ENCODE measurements at places on chromosomes 5 and 9. TPM values are rescaled to one million over a fixed set of nuclear protein-coding genes. Genes with fewer than 3 reads are reported as not detected.

Gene PNPLA7
- total RNA-seq, result 0.59 TPM

Gene IFNA21
- total RNA-seq, result not detected

Gene DMGDH
- not detected for total RNA-seq

Gene CCNO
- total RNA-seq, result 7.4 TPM

Gene ANKDD1B
- total RNA-seq, result not detected

Gene CRAT
- total RNA-seq, result 23.6 TPM

Gene ACER2
- total RNA-seq, result 3.1 TPM

Gene IL9
- total RNA-seq, result not detected

Gene TNFSF15
- total RNA-seq, result 0.08 TPM

Gene SLC6A19
- total RNA-seq, result 0.22 TPM

Gene SPAAR
- total RNA-seq, result 0.13 TPM

Gene FOXD4L6
- total RNA-seq, result not detected

Gene FAM221B
- not detected for total RNA-seq

Gene SVEP1
- total RNA-seq, result 1.4 TPM

Gene SPRY4
- total RNA-seq, result 8.4 TPM

Gene EDIL3
- total RNA-seq, result 0.16 TPM

Gene FSD1L
- total RNA-seq, result 4.0 TPM

Gene FASTKD3
- 14.0 TPM for total RNA-seq

Gene FOXB2
- not detected for total RNA-seq

Gene PAEP
- 0.45 TPM for total RNA-seq

Gene TYRP1
- total RNA-seq, result not detected

Gene HSD17B3
- not detected for total RNA-seq

Gene DRD1
- 0.08 TPM for total RNA-seq

Gene TIMD4
- 1.6 TPM for total RNA-seq

Gene CCNJL
- 10.0 TPM for total RNA-seq

Gene IFNA2
- total RNA-seq, result not detected

Gene CER1
- total RNA-seq, result not detected

Gene PCDHGB2
- 0.11 TPM for total RNA-seq

Gene ZFP37
- total RNA-seq, result 1.4 TPM

Gene CCDC152
- total RNA-seq, result not detected

Gene IL3
- total RNA-seq, result not detected

Gene CCNI2
- not detected for total RNA-seq

Gene LIX1
- total RNA-seq, result not detected

Gene KDM3B
- 39.9 TPM for total RNA-seq

Gene ADRB2
- total RNA-seq, result 0.92 TPM

Gene CARTPT
- total RNA-seq, result not detected

Gene C9orf50
- 0.36 TPM for total RNA-seq

Gene ETF1
- 135 TPM for total RNA-seq

Gene TEX48
- not detected for total RNA-seq

Gene EQTN
- total RNA-seq, result 0.22 TPM

Gene SPEF2
- 1.7 TPM for total RNA-seq

Gene PRDM9
- not detected for total RNA-seq

Gene THBS4
- total RNA-seq, result 0.14 TPM

Gene N4BP3
- total RNA-seq, result 1.1 TPM

Gene FEM1C
- total RNA-seq, result 7.4 TPM

Gene ZBED3
- 4.8 TPM for total RNA-seq

Gene ELAVL2
- total RNA-seq, result not detected

Gene CDC20B
- 0.09 TPM for total RNA-seq

Gene NFIB
- 10.4 TPM for total RNA-seq

Gene STPG3
- not detected for total RNA-seq

Gene LHX6
- total RNA-seq, result 2.1 TPM

Gene NHP2
- total RNA-seq, result 408 TPM

Gene PCDHA10
- 0.02 TPM for total RNA-seq

Gene DBH
- not detected for total RNA-seq

Gene BTF3
- total RNA-seq, result 1,272 TPM

Gene SLC34A1
- not detected for total RNA-seq

Data from A549 treated with Mapracorat at 1 μM for 4 hours (cell line).